Activated gamma-delta T cell treated with anti-CD3 and anti-CD28 coated beads, Interleukin-2, amount 50 U/mL, for 16 hours (primary cell): ENCODE measurements at places on chromosomes 3 and 15.
A peak's percentile ranks its signal among the peaks of the same experiment; 100 is the strongest.

GRCh38 chr15:25456196-25456595 is 17.4 kb upstream of the UBE3A start:
- DNase-seq = no peak

- no peak for DNase-seq
Observed at GRCh38 chr15:44370830-44371229, 56.6 kb upstream of the CTDSPL2 start.

DNA sequence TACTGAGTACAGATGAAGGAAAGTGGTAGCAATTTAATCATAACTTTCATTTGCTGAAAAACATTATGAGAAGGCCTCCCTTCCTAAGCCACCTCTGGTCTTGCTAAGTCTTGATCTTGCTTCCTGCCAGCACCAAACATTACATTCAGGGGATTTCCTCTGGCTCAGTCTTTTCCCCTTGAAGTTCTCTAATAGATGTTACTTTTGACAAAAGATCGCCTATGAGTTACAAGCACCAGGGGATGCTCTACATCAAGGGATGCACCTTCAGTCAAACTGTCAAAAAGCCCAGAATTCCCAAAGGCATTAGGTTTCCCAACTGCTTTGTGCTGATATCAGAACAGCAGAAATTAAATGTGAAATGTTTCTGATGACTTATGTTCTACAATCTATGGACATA is 47.3 kb downstream of the AQP9 start:
- no peak for DNase-seq

- DNase-seq = no peak
Observed at GRCh38 chr3:10411598-10412332, 90.9 kb upstream of the SEC13 start.

DNA sequence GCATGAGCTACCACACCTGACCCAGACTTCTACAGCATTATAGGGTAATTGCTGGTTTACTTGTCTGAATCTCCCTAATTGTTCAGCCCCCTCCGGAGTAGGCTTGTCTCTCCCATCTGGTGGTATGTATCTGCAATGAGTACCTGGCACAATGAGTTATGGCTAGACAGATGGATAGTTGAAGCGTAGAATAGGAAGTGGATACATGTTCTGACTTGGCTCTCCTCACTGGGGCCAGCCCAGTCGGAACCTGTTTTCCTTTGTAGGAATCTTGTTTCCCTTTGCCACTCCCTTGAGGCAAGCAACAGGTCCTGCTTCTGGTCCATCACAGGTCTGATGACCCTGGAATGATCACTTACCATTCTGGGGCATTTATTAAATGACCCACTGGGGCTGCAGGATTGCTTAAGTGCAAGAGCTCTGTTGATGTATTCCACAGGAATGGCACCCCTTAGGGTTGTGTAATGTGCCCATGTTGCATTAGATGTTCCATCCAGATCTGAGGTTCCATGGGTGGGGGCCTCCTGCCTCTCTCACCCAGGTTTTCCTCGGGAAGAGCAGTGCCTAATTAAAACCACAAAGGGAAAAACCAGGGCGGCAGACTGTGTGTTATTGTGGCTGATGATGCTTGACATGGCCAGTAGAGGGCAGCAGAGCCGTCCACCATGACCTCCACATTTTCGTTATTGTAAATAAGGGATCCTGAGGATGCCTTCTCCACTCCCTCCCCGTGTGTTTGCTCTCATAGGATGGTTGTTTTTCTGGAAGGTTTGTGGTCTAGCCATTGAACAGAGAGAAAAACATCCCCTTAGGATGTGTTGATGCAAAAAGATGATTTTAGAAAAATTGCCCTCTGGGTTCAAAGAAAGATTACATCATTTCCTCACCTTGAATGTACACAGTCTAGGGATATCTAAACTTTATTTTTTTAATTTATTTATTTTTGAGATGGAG is 58.0 kb downstream of the CMTM8 start:
- DNase-seq = peak; percentile 39

GRCh38 chr15:22895465-22896190 is 57.2 kb downstream of the NIPA2 start:
- no peak for DNase-seq

DNA sequence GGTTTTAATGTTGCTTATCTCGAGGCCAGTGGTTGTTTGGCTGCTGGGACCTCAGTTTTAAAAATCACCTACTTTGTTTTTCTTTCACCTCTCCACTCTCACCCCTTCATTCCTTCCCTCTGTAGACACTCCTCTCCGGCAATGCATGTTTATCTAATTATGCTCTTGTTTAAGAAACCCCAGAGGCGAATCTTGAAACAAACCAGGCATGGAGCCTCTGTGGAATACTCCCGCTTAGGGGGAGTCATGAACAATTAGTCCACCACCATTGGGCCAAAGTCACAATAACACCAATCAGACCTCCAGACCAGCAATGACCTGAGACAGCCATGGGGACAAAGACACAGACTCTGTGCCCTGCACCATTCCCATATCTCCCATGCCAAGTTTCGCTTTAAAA is 53.3 kb downstream of the EFCAB12 start:
- DNase-seq = no peak

GRCh38 chr3:102163039-102163817 is 271.6 kb upstream of the ZPLD1 start:
- DNase-seq = no peak

GRCh38 chr15:33396475-33396874 is 85.7 kb downstream of the RYR3 start:
- no peak for DNase-seq

DNA sequence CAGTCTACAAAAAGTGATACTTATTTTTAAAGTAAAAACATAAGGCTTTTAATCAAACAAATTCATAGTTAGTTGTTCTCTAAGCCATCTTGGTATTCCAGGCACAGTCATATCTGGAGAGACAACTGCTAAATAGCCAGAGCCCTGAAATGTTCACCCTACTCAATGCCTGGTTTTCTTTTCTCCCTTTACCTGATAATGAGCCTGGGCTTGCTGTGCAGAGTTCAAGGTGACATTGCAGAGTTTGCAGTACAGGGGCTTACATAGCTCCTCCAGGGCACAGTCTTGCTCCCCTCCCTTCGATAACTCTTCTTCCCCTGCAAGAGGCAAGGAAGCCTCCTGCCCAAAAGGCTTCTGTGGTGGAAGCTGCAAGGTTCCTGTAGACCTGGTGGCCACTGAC is 4.3 kb downstream of the ZMAT3 start:
- DNase-seq = no peak

DNA sequence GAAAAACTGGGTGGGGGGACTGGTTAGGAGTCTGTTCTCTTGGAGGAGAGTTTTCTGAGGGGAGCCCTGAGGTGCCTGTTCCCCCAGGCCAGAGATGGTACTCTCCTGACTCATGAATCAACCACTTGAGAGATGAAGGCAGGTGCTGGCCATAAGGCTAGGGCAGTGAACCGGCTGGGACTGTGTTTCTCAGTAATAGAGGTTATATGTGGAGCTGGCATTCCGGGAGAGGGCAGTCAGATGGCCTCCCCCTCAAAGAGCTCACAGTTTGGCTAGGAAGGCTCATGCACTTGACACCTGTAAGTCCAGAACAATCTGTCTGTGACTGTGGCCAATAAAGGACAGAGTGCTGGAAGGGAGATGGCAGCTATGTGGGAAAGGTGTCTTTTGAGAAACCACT is 10.0 kb upstream of the SCN10A start:
- no peak for DNase-seq

DNA sequence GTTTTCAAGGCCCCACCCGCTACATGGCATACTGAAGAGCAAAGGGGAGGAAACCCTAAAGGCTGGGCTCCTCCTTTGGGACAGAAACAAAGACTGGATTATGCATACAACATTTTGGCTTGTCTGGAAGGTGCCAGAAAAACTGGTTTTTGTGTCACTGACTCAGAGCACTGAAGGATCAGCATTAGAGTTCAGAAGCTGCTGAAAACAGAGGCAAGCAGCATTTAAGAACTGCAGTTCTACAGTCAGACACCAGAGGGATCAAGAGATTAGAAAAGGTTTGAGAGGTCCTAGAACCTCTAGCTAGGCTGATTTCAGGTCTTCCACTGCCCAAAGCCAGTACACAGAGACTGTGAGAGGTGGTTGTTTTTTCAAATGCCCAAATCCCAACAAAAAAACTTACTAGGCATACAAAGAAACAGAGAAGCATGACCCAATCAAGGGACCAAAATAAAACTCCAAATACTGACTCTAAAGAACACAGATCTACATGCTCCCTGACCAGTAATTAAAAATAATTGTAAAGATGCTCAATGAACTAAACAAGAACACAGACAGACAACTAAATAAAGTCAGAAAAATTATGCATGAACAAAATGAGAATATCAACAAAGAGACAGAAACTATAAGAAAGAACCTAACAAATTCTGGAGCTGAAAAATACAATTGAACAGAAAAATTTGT is 91.2 kb downstream of the SENP2 start:
- no peak for DNase-seq

GRCh38 chr3:65485826-65486469 is 552.8 kb downstream of the MAGI1 start:
- DNase-seq = no peak

DNA sequence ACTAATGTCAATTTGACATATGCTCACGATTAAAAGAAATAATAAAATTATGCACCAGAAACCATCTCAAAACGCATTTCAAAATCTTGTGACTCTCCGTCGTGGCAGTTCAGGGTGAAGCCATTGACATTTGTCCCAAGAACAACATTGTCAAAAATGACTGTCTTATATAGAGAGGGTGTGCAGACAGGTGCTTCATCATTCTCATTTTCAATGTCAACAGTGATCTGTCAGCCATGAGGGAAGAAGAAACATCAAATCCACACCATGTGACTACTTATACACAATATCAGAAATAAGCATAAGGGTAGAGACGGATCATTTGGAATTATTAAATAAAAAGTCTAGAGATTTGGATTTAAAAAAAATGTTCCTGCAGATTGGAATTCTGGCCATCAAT is 65.1 kb upstream of the C3orf49 start:
- no peak for DNase-seq

DNA sequence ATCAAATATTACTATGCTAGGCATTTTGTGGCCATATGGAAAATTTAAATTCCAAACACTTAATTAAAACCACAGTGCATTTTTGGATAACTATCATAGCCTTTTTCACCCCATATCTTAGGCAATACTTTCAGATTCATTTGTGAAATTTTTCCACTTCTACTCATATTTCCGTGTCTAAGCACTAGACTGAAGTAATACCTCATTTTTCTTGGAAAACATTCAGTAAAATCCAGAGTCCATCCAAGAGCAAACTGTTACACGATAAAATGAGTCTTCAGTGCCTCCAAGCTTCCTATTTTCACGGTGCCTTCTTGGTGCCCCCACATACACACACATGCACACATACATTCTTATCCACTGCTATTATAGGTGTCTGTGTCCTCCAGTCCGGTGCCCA is 845.9 kb downstream of the TBL1XR1 start:
- DNase-seq = no peak

DNA sequence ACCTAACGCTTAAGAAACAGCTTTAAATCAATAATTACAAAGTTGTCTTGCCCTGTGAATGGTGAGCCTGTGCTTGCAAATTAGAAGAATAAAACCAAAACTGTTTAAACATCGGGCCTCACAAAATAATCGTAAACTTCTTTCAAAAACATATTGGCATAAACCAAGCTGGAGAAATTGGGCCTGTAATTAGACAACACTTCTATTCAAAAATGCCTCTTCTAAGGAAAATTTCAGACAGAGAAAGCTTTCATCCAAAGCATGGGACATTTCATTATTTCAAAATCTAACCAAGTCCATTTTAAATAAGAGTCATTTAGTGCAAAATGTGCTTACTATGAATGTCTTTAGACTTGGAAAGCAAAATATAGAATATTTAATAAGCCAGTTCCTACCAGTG is 35.5 kb upstream of the GNB4 start:
- no peak for DNase-seq

DNA sequence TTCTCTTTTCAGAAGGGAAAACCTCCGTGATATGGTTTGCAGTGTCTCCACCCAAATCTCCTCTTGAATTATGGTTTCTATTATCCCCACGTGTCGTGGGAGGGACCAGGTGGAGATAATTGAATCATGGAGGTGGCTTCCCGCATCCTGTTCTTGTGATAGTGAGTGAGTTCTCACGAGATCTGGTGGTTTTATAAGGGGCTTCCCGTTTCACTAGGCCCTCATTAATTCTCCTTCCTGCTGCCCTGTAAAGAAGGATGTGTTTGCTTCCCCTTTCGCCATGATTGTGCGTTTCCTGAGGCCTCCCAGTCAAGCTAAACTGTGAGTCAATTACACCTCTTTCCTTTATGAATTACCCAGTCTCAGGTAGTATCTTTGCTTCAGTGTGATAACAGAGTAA is 692.7 kb upstream of the GRM7 start:
- no peak for DNase-seq

DNA sequence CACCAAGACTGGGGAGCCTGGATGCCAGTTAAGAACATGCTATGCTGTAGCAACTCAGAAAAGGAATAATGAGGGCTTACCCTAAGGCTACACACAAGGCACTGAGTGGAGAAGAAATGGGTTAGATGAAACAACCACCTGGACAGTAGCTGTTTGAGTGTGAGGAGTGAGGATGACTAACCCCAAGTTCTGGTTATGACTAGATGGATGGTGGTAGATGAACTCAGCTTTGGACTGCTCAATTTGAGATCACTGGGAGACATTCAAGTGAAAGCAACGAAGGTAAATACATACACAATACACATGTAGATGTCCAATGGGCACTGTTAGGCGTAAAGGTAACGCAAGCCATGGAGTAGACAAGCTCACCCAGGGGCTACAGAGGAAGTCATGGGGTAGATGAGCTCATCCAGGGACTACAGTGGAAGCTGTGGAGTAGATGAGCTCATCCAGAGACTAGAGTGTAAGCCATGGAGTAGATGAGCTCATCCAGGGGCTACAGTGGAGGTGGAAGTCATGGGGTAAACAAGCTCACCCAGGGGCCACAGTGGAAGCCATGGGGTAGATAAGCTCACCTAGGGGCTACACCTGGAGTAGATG is 98.3 kb downstream of the ANO10 start:
- no peak for DNase-seq

- DNase-seq = no peak
Observed at GRCh38 chr3:108503722-108504121, 6.7 kb downstream of the MYH15 start.

DNA sequence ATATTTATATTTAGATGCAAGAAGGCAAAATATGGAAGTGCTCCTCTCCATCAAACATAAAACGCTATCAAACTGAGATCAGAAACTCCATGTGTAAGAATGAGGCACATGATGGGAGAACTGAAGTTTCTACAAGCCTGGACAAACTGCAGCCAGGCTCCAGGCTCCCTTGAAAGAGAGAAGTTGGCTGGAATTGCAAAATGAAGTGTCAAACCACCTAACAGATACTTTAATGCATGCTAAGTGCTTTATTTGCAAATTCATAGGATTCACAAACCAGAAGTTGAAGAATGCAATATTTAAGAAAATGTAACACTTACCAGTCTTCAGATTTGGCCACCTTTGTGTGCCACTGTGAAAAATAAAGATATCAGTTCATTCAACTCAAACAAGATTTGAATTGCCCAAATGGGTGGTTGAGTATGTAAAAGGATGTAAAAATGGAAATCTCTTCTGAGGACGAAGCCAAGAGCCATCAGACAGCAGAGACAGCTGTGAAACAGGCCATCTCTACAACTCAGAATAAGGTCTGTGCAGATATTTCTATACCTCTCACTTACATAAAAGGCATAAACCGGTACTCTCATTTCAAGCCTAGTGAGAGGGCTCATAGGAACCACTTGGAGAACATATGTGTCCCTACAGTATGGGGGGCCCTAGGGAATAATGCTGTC is 87.0 kb downstream of the DPPA2 start:
- no peak for DNase-seq
